ENCODE measurements at places on chromosomes 3 and 15.

- no peak for DNase-seq
These were observed 94.9 kb downstream of the ST6GAL1 start for GRCh38 chr3:187025254-187025655.

- DNase-seq, result peak; percentile 5
These were observed 20.6 kb downstream of the NCK1 start for GRCh38 chr3:136882571-136882970.

DNA sequence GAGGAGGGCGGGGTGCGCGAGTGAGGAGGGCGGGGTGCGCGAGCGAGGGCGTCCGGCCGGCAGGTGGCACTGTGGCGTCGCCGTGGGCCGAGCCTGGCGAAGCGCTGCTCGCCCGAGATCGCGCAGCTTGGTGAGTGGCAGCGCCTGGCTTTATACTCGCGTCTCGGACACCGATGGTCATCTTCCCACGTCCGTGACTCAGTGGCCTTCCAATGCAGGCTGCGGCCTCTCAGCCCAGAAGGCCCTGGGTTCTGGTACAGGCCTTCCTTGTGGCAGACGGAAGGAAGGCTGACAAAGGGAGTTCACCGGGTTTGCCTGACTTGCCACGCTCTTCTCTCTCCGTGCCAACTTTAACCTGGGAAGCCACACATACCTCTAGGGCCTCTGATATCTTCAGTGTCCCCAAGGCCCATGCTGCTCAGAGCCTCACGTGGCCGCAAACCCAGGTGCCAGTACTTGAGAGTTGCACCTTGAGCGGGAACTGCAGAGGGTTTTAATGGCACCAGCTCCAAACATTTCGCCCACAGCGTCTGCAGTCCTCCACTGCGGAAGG lies 195.3 kb upstream of the LYSMD4 start:
- DNase-seq, result no peak

- DNase-seq, result no peak
These were observed 441.2 kb downstream of the ROBO1 start for GRCh38 chr3:79326642-79327041.

DNA sequence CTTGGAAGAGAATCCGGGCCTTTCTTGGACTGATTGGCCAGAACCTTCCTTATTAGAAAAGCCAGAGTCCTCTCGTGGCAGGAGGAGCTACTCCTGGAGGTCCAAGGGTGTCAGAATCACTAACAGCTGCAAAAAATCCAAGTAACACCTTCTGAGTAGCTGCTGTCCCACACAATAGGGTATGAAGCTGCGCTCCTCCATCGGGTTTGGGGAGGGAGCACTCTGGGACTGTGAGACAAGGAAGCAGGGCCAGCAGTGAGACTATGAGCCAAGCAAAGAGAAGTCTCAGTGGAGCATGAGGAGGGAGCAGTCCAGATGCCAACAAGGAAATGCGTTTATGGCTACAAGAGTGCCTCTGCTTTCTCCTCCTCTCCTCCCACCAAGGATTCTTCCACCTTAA lies 21.7 kb downstream of the SEMA3G start:
- DNase-seq, result no peak

DNA sequence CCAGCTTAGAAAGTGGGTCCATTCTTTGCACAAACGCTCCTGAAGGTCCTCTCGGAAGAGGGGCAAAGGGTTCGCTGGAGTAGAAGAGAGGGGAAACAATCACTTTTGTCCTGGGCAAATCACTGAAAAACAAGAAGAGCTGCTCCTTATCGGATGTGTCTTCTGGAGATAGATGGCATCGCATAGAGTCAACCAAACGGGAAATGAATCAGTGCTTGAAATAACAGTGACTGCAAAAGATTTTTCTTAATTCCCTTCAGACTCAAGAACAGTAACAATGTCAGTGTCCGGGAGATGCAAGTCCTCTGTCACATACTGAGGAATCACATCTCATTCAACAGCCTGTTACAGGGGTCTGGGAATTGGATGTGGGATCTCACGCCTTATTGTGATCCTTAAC lies 78.8 kb upstream of the PCSK6 start:
- no peak for DNase-seq
